ENCODE measurements at places on chromosomes 13 and 19.

DNA sequence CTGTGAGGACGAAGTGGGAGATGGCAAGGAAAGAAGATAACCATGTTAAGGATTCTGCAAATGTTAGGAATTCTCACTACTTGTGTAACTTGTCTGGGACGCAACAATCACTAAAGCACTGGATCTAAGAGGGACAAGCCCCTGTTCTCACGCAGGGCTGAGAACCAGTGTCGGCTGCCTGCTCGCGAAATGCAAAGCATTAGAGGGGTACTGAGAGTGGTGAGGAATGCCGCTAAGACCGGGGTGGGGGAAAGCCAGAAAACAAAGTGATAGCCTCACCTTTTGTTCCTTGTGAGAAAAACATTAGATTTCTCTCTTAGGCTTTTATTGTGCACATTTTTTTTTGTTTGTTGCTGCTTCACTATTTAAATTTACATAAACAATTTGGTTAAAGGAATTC, 241.9 kb downstream of the ABCC4 start:
- DNase-seq = no peak

DNA sequence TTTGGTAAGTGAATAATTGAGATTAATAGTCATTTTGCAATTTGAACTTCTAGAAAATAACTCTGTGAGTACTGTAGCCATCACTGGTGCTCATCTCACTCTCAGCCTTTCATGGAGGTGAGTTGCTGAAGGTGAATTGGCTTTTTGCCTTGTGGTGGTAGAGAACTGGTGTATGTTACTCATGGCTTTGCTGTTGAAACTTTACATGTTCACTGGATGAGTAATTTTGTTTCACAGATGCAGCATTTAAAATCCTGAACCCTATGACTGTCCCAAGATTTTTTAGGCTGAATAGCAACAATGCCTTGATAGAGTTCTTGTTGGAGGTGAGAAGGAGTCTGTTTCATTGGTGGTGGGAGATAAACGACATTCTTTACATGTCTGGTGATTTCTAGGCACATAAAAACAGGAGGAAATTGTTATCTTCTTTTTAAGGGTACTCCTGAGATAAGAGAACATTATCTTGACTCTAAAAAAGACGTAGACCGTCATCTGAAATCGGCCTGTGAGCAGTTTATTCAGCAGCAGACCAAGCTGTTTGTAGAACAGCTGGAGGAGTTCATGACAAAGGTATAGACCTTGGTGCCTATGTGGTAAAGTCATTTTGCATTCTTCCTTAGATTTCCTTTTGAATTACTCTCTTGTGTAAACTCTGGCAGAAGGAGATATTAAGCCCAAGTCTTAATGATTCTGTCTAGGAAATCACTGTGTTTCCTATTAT, 53.9 kb downstream of the COG3 start:
- DNase-seq = no peak

DNA sequence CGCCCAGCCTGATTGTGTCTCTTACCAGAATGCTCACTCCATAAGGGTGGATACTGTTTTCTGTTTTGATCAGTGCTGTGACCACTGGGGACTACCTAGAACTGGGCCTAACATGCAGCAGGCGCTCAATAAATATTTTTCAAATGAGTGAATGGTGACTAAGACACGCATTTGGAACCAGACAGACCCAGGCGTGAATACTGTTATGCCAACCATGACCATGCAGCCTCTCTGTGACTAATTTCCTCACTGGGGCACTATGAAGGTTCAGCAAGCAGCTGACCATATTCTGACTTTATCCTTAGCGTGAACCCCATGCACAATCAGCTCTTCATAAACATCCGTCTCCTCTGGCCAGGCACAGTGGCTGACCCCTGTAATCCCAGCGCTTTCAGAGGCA, 13.0 kb upstream of the SPC24 start:
- DNase-seq = no peak

DNA sequence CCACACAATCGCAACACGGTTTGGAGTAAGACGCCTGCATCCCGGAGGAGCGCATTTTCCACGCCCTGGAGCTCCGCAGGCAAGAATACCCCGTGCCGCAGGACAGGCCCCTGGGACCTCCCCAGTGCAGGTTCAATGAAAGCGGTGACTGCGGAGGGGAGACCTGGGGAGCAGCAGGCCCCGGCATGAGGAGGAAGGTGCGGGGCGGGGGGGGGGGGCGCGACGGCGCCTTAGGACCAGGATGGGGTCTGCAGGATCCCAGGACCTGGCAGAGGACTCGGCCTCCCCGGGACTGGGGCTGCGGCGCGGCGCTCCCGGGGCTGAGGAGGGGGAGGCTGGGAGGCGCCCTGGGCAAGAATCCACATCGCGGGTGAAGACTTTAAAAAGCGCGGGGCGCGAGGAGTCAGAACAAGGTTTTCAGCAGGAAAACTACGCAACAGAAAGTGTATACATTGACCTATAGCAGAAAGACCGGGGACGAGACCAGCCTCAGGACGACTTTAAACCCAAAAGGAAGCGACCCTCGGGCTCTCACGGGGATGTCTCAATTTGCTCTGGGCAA, 432 bp downstream of the ZNF611 start:
- DNase-seq = no peak

DNA sequence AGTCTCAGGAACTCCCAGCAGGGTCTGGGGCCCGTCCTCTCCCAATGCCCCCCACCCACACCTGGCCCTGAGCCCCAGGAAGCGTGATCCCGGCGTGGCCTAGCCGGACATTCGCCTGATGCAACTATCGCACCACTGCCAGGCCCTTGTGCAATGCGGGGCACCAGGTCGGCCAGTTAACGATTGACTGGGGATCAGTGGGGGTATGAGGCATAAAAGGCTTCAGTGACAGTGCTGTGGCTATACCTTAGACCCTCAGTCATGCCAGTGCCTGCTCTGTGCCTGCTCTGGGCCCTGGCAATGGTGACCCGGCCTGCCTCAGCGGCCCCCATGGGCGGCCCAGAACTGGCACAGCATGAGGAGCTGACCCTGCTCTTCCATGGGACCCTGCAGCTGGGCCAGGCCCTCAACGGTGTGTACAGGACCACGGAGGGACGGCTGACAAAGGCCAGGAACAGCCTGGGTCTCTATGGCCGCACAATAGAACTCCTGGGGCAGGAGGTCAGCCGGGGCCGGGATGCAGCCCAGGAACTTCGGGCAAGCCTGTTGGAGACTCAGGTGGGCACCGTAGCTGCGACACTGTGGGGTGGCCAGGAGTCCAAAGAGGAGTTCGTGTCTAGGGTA, at the start of gene ANGPTL8:
TSS of gene ANGPTL8 (plus strand) at position 243 of the 624 bp plus-strand sequence. CDS start at position 262, 19 bp downstream.
- no peak for DNase-seq

DNA sequence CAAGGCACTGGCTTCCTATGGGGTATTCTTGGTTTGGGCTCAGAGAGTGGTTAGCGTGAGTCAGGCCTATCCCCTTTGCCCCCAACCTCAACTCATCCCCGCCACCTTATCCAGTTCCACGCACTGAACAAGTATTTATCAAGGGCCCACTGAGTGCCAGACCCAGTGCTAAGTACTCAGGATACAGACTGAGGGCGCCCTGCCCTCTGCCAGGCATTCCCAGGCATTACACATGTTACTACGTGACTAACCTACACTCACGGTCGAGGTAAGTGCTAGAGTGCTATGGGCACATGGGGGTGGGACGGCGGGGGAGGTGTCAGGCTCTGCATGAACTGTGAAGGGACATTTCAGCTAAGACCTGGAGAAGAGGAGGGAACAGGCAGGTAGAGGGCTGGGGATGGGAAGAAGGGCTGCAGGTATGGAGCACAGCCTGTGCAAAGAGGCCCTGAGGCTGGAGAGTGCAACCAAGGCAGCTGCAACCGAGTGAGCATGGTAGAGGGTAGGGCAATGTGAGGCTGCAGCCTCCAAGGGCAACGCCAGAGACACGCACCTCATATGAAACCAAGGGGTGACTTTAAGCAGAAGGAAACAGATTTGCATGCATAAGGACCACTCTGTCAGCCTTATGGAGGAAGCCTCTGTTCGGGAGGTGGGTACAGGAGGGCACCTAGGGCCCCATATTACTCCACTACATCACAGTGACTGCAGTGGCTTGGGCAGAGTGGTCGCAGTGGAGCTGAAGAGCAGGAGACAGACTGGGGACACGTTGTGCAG, 22.5 kb downstream of the DHRS12 start:
- no peak for DNase-seq

DNA sequence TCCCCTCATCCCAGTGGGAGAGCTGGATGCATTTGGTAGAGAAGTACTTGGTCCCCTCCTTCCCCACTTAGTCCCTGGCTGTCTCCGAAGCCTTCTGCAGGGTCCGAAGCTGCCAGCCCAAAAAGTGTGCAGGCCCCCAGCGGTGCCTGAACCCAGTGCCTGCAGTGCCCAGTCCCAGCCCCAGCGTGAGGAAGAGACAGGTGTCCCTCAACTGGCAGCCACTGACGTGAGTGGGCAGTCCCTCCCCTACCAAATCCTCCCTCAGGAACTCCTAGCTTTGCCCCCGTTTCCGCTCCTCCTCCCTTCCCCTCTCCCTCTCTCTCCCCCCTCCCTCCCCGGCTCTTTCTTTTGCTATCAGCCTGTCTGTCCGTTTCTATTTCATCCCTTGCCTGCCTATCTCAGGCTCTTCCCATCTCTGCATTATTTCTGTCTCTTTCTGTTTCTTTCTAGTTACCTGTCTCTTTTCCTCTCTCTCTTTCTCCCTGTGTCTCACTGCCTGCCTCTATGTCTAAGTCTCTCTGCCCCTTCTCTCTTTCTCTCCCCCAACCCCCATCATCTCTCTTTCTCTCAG, 1.8 kb upstream of the LTBP4 start:
- no peak for DNase-seq

DNA sequence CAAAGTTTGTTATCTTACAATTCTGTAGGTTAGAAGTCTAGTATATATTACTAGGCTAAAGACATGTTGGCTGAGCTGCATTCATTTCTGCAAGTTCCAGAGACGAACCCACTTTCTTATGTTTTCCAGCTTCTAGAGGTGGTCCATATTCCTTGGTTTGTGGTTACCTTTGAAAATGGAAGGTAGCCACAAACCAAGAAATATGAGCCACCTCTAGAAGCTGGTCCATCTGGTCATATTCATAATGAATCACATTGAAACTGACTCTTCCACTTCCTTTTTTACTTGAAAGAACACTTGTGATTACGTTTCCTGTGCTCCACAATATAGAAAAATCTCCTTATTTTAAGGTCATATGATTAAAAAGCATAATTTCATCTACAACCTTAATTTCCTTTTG, 943.0 kb upstream of the PCDH9 start:
- no peak for DNase-seq

DNA sequence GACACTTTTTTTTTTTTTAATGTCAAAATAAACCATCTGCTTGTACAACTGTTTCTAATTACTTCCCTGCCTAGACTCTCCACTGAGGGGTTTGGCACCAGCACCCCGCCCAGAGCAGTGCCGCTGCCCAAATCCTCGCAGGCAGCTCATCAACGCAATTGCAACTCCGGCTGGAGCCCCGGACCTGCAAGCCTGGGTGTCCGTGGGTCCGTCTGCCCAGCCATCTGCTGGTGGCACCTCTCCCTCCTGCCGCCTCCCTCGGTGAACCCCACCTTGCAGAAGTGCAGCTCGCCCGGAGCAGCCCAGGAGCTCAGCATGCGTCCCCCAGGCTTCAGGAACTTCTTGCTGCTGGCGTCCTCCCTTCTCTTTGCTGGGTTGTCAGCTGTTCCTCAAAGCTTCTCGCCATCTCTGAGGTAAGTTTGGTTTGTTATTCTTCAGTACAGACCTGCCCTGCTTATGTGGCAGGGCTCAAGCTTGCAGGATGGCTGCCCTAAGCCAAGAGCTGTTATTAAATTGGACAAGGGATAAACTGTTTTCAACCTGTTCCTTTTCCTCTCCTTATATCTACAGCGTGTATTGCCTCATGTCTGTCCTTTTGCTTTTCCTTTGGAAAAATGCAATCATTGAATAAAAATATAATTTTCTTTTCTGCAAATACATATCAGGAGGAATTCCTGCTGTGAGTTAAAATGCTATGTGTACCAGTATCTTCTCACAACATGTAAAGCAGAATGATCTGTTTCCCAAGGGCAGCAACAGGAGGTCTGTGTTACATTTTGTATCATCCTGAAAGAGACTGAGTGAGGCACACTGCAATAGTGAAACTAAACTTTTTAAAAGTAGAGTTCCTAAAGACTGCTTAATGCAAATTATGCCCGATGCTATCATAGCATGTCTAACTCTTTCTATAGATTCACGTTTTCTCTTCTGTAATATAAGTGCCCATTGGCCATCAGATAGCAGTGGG, at the start of gene ITGBL1:
TSS of gene ITGBL1 (plus strand) at position 157 of the 967 bp plus-strand sequence. CDS start at position 316, 159 bp downstream.
- DNase-seq = no peak

- no peak for DNase-seq
Observed at GRCh38 chr19:49064768-49065611, at the start of gene NTF4. Gene NTF4, minus strand, starts transcription at chr19:49064818. Its CDS starts 2,821 bp downstream, at chr19:49061997.

DNA sequence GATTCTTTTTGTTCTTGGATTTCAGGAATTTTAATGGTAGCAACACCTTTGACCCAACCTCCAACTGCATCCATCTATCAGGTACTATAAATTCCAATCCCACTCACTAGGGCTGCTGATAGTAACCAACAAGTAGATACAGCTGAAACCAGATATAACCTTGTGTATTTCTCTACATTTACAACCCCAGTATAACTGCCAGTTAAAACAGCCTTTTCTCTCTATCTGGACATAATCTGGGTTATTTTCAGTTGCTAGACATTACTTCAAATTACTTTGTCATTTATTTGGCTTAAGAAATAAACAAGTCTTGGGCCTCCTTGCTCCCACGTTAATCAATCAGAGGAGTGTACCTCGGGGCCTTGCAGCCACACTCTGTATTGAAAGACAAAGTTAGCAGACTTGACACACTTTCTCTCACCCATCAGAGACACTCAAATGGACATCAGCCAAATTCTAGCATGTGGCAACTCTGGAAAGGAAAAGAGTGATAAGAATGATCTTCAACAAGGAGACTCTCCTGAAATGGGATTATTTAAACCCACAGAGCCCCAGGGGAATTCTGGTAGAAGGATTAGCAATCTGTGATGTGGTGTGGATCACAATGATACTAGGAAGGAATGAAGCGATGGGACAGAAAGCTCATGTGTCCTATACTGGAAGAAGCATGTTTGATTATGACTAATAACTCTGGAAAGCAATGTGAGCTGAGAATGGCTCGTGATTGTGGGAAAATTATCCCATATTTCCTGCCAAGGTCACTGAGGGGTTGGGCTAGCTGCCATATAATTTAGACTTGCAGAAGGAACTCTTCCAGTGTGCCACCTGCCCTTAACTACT, 157.5 kb downstream of the FLT1 start:
- DNase-seq = no peak

GRCh38 chr13:110683203-110683883, 22.6 kb downstream of the CARS2 start:
- DNase-seq = peak; percentile 12
